ENCODE measurements at places on chromosomes 16 and 17. TPM values are rescaled to one million over a fixed set of nuclear protein-coding genes. Genes with fewer than 3 reads are reported as not detected.

ABCC12 gene
- not detected for total RNA-seq

DNA sequence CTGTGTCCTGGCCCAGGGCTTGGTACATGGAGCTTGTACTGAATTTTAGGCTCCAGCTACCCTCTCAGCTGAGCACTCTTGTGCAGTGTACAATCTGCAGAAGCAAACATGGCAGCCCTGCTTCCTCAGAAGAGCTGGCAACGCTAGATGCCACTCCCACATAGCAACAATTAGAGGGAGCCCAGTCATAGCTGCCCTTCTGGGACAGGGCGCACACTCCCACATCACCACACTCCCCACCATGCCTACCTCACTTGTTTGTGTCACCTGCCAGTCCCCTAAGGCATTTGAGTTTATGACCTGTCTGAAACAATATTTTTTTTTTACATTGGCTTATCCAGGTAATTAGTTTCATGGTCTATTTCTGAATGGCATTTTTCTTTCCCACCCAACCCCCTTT is 72.3 kb downstream of the C17orf67 start:
- DNase-seq: no peak
- no peak overlapping the region for H3K4me3 ChIP-seq
- peaks cover 9% of the 10 kb centered on the region for H3K4me1 ChIP-seq

CDT1 gene
- 90.9 TPM for total RNA-seq

ADAD2 gene
- total RNA-seq: not detected

DNA sequence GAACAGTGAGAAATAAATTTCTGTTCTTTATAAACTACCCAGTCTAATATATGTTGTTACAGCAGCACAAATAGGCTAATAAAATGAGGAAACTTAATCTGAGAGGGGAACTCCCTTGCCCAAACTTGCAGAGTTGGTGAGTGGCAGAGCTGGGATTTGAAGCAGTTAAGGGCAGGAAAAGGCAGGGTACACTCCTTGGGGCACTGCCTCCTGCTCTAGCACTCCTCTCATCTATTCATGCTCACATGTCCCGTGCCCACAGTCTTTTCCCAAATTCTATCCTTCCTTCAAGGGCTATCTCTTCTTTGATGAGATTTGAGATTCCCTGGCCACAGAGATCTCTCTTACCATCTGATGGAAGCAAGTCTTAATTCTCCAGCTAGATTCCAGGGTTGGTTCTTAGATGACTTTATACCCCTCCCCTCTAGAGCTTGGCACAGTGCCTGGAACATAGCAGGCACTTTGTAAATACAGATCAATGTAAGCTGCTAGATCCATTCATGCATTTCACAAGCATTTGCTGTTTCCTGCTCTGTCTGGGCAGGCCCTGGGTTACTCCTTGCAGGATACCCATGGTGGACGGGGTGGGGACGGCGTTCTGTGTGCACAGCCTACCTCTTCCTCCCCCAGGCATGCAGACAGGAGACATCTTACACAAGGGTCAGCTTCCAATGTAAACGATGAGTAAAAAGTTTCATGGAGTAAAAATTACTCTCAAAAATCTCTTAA is 39.2 kb upstream of the ABCC12 start:
- peaks cover 10% of the 10 kb centered on the region for H3K27me3 ChIP-seq
- H3K36me3 ChIP-seq: no peaks in the 10 kb centered on the region
- H3K4me3 ChIP-seq: no peak overlapping the region
- H3K4me1 ChIP-seq: peaks cover under 1% of the 10 kb centered on the region
- no peak for DNase-seq

C17orf67 gene
- 3.7 TPM for total RNA-seq

DNA sequence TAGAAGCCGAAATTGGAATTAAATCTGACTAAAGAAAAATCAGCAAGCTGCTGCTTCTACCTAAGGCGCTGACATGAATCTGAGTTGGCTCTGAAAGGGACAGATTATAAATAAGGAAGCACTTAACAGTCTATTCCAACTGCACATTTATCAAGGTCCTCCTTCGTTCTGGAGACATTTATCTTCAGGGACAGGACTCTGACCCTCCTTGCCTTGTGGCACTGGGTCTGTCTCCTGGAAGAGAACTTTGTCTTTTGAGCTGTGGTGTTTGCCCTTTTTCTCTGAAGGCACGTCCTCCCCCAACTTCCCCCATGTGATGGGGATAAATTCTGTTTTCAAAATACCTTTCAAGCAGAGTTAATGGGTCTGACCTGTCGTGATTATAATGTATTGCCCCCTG is 47.0 kb upstream of the MARCHF10 start:
- no peaks in the 10 kb centered on the region for H3K4me1 ChIP-seq
- H3K27me3 ChIP-seq: peaks cover 8% of the 10 kb centered on the region
- no peaks in the 10 kb centered on the region for H3K36me3 ChIP-seq
- H3K4me3 ChIP-seq: no peak overlapping the region
- no peak for DNase-seq

- no peaks in the 10 kb centered on the region for H3K36me3 ChIP-seq
- H3K27ac ChIP-seq: no peak overlapping the region
- peaks cover 22% of the 10 kb centered on the region for H3K27me3 ChIP-seq
- peak overlapping the region; percentile 70 for H3K4me3 ChIP-seq
Measured at GRCh38 chr17:44385287-44386181, 3.9 kb downstream of the ITGA2B start.

OTOP2 gene
- total RNA-seq: not detected

DNA sequence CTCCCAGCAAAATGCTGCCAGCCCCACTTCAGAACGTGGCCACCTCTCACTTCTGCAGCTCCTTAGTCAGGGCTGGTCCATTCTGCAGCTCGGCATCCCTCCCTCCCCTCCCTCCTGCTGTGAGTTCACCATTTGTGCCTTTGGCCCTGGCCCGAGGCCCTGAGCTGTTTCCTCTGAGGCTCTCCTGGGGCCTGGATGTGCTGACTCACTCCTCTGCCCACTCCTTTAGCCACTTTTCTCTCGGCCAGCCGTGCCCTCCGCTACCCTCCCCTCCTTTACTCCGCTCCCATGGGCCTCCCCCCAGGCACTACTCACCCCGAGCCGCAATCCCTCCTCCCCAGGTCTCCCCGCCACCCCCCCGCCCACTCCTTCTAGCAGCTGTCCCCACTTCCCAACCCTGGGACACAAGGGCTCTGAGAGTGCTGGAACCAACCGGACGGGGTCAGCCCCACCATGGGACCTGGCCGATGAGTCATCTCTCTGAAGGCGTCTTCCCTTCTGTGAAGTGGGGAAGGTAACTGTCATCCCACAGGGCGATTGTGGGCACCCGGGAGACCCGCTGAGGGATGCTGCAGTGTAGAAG is 11.5 kb downstream of the KCNG4 start:
- H3K27ac ChIP-seq: no peak overlapping the region
- H3K4me1 ChIP-seq: no peaks in the 10 kb centered on the region
- H3K4me3 ChIP-seq: no peak overlapping the region
- H3K27me3 ChIP-seq: peaks cover 12% of the 10 kb centered on the region

DNA sequence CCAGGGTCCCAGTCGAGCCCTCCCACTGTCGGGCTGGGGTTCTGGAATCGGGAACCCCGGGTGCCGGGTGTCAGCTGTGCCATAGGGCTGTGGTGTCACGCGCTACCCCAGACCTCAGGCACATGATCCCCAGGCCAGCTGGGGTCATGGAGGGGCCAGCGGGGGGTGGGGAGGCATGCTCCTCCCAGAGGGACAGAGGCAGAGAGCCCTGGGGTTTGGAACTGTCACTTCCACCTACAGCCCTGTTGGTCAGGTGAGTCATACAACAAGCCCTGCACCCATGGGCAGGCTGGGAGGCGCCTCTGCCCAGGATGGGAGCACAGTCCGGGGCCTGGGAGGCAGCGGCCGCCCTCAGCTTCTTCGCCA is 63.0 kb downstream of the BAIAP2 start:
- peaks cover 14% of the 10 kb centered on the region for H3K4me1 ChIP-seq
- no peak for DNase-seq
- no peaks in the 10 kb centered on the region for H3K36me3 ChIP-seq
- H3K4me3 ChIP-seq: no peak overlapping the region

KCNH4 gene
- 0.64 TPM for total RNA-seq

GRCh38 chr16:80680046-80680445 is 124.4 kb downstream of the CDYL2 start:
- peaks cover 37% of the 10 kb centered on the region for H3K36me3 ChIP-seq
- peaks cover 9% of the 10 kb centered on the region for H3K4me1 ChIP-seq
- no peaks in the 10 kb centered on the region for H3K27me3 ChIP-seq
- DNase-seq: no peak

DNA sequence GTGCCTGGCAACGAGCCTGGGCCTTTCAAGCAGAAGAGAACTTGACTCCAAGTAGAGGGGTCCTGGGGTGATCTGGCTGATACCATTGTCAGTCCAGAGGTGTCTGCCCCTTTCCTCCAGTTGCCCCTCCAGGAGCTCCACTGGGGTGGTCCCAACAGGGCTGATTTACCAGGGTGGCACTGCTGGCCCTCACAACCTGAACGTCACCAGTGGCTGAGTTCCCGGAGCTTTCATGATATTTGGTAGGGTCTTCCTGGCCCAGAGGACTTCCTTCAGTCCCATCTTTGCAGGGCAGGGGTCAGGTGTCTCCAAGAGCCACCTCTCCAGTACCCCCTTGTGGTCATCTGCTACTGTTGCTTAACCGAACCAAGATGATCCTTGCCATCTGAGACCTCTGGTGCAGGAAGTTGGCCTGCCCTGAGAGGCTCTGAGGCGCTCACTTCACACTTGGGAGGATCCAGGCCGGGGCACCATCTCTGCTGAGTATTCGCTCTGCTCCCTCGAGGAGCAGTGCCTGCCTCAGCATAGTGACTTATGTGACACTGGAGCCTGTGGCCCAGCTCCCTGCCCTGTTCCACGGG is 3.5 kb downstream of the LIMD2 start:
- peaks cover 44% of the 10 kb centered on the region for H3K36me3 ChIP-seq
- H3K4me3 ChIP-seq: peak overlapping the region; percentile 93
- peak overlapping the region; percentile 90 for H3K27ac ChIP-seq
- DNase-seq: no peak
- H3K4me1 ChIP-seq: peaks cover 36% of the 10 kb centered on the region

- no peak overlapping the region for H3K27ac ChIP-seq
- no peaks in the 10 kb centered on the region for H3K27me3 ChIP-seq
- peak; percentile 6 for DNase-seq
- no peak overlapping the region for H3K4me3 ChIP-seq
- H3K4me1 ChIP-seq: no peaks in the 10 kb centered on the region
Measured at GRCh38 chr17:67980456-67980855, 15.8 kb downstream of the C17orf58 start.

- no peak overlapping the region for H3K27ac ChIP-seq
- no peaks in the 10 kb centered on the region for H3K36me3 ChIP-seq
- no peak overlapping the region for H3K4me3 ChIP-seq
Measured at GRCh38 chr16:15778999-15779614, 77.7 kb downstream of the MYH11 start.

DNA sequence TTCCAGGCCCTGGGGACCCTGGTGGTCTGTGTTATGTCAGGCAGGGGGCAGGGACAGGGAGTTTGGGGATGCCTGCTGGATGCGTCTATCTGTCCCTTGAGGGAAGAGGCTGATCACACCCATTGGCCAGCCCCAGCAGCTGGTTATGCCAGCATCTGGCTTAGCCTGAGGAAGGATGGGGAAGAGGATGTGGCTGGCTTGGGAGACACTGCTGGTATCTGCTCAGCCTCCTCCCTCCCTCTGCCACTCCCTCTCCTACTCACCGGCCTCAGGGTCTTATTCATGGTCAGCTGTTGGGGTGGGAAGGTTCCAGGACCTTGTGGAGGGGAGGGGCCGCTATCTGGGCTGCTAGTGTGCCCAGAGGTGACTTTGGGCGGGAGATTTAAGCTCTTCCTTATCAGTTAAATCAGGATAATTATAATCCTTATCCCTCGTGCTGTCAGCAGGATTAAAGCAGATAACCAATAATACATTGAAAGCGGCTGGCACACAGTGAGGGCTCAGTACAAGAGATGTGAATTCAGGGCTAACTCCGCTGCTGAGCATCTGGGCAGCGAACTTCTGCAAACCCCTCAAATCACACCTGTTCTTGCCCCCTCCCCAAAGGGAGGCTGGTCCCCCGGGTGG is 36.0 kb upstream of the MLKL start:
- no peak for DNase-seq
- no peaks in the 10 kb centered on the region for H3K27me3 ChIP-seq
- H3K4me3 ChIP-seq: no peak overlapping the region
- H3K36me3 ChIP-seq: no peaks in the 10 kb centered on the region
- H3K27ac ChIP-seq: no peak overlapping the region

ANKRD40CL gene
- total RNA-seq: not detected

TMEM238L gene
- not detected for total RNA-seq

CUEDC1 gene
- 0.30 TPM for total RNA-seq

DNA sequence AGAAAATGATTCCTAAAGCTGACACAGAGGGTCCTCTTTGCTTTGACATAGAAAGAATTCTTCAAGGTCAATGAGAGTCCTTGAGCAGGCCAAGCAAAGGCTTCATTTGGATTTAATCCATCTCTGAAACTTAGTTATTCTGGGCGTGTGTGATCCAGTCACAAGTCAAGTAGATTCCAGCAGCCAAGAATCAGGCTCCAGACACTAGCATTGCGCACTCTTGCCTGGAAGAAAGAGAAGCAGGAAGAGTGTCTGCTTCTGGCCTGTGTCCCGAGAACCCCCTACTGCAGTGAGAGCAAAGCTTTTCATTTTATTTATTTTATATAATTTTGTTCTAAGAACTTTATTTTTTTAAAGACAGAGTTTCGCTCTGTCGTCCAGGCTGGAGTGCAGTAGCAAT is 88.2 kb upstream of the CACNG5 start:
- H3K27ac ChIP-seq: no peak overlapping the region
- no peaks in the 10 kb centered on the region for H3K27me3 ChIP-seq
- H3K4me3 ChIP-seq: no peak overlapping the region
- peaks cover 76% of the 10 kb centered on the region for H3K36me3 ChIP-seq
- no peak for DNase-seq
- H3K4me1 ChIP-seq: no peaks in the 10 kb centered on the region

GRCh38 chr17:11922638-11923037 is 74.6 kb downstream of the ZNF18 start:
- DNase-seq: no peak
- no peak overlapping the region for H3K27ac ChIP-seq
- H3K4me3 ChIP-seq: no peak overlapping the region
- no peaks in the 10 kb centered on the region for H3K4me1 ChIP-seq
- H3K36me3 ChIP-seq: no peaks in the 10 kb centered on the region

KRT24 gene
- total RNA-seq: not detected

CNGB1 gene
- not detected for total RNA-seq

RHBDL1 gene
- 1.4 TPM for total RNA-seq

PPP4C gene
- 144 TPM for total RNA-seq

DNA sequence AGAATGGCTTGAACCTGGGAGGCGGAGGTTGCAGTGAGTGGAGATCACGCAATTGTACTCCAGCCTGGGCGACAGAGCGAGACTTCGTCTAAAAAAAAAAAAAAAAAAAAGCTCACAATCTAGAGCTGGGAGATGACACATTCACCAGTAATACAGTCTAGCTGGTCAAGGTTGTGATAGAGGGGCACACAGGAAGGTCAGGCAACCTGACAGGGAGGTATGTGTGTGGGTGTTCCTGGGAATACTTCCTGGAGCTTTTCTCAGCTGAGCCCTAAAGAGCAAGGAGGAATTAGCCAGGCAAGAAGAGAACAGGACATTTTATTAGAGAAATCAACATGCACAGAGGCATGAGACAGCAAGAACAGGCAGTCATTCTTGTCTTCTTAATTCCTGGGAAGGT is 216.7 kb downstream of the SHISA9 start:
- no peaks in the 10 kb centered on the region for H3K27me3 ChIP-seq
- H3K27ac ChIP-seq: no peak overlapping the region

GRCh38 chr16:71927787-71928186 is 32.5 kb downstream of the IST1 start:
- H3K4me3 ChIP-seq: no peak overlapping the region
- peaks cover 71% of the 10 kb centered on the region for H3K36me3 ChIP-seq
- no peak for DNase-seq
- H3K27ac ChIP-seq: no peak overlapping the region
- no peaks in the 10 kb centered on the region for H3K27me3 ChIP-seq

MYO18A gene
- total RNA-seq: 50.3 TPM

GRCh38 chr16:81956213-81956948 is 54.9 kb downstream of the SDR42E1 start:
- no peaks in the 10 kb centered on the region for H3K27me3 ChIP-seq
- H3K27ac ChIP-seq: no peak overlapping the region
- no peak for DNase-seq
- H3K36me3 ChIP-seq: no peaks in the 10 kb centered on the region
- no peak overlapping the region for H3K4me3 ChIP-seq
